ENCODE measurements at places on chromosomes 3 and 15. TPM values are rescaled to one million over a fixed set of nuclear protein-coding genes. Genes with fewer than 3 reads are reported as not detected.

DNA sequence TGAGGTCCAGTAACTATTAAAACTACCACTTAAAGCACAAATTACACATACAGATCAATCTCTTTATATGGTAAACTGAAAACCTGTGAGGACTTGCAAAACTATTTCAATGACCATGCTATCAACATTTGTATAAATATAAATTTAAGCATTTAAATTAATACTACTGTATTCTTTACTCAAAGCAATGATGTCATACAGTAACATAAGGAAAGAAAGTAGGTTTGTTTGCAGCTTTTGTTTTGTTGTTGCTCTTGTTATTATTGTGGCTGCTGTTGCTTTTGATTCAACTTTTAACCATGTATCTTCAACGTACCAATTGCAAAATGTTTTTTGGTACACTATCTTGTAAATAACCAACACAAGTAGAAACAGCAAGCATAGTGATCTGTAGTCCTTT, 22.0 kb downstream of the CBLB start:
- no peak for DNase-seq

GRCh38 chr3:5227812-5228211, 40.3 kb downstream of the EDEM1 start:
- DNase-seq: no peak

DNA sequence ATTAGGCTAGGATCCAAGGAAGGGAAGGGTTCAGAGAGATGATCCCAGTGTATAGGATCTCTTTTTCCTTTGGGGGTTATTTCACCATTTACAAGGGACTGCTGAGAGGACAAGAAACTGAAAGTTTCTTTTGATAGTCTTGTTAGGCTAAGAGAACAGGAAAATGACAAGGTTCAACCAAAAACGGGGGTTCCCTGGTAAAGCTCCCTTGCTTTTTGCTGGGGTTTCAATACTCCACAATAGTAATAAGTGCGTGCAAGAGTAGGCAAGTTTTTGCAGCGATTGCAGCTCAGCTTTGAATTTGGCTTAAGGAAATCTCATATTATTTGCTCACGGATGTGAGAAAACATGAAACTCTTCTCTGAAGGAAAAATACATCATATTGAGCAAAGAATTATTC, 18.8 kb upstream of the SUSD5 start:
- no peak for DNase-seq

DNA sequence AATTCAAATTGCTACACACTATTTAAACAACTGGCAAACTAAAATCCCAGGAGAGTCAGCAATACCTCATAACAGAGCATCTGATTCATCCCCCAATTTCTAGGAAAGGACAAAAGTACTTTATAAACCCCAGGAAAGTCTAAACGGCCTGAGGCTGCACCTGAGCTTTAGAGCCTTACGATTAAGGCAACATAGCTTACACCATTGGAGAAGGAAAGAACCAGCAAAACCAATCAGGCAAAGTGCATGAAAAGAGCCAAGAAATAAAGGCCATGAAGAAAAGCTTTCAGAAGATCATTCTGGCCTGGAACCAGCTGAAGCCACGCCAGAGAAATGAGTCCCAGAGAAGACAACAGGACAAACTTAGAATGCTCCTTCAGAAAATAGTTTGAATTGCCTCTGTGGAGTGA, 48.1 kb downstream of the PTPN9 start:
- no peak for DNase-seq

DNA sequence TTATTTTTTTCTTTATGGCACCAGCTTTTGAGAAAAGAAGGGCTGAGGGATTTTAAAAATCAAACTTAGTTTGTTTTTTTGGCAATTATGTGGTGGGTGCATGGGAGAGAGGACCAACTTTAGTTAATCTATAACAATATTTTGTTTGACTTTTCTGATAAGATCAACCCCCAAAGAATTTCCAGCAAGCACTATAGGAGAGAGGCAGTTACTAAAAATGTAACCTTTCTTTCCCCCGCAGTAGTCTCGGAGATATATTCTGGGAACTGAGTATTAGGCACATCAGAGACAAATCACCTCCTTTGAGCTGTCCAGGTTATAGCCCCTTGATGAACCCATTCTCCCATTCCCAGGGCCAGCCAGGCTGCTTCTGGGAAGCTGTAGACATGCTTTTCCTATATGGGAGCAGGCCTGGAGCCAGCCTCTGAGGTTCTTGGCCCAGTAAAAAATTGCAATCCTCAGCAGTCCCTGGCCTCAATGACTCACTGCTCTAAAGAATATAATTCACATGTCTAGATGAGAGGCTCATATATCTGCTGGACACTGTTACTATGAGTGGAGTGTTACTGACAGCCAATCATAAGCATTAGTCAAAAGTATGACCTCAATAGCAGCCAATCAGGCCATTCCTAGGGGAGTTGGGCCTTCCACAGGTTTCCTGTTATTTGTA, 138.3 kb upstream of the AGBL1 start:
- no peak for DNase-seq

GRCh38 chr3:26989037-26989436, 366.5 kb downstream of the LRRC3B start:
- no peak for DNase-seq

GRCh38 chr3:196517919-196518318, 2.8 kb upstream of the SMCO1 start:
- no peak for DNase-seq

- no peak for DNase-seq
These were observed at the start of gene LRRC15 for GRCh38 chr3:194369522-194370279. LRRC15 (minus strand) TSS chr3:194369743; CDS start chr3:194361043, 8,700 bp downstream.

GRCh38 chr3:114080201-114080600, 23.7 kb downstream of the QTRT2 start:
- no peak for DNase-seq

DNA sequence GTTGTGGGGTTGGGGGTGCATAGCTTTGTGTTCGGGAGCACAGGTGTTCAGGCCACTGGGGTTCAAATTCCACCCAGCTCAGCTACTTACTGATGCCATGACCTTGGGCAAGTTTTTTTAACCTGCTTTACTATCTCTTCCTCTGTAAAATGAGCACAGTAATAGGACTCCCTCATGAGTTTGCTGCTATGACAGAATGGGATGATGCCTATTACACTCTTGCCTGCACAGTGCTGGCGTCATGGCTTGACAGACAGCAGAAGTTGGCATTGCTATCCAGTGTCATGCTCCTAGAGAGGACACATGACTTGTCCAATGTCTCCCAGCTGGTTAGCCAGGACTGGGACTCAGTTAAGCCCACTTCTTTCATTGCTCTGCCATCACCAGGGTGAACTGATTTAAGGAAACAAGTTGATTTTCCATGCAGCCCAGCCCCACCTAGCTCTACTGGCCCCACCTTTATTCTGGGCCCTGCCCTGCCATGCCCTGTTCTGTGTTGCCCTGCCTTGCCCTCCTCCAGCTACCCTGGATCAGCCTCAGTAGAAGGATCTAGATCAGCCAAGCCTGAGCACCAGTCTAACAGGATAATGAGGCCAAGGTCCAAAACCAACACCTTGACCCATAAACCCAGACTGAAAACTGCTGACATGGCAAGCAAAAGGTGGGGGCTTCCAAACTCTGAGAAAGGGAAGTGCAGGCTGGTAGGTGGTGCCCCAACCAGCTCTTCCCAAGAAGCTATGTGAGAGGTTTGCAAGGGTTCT, 155.8 kb upstream of the ATP11B start:
- no peak for DNase-seq

DNA sequence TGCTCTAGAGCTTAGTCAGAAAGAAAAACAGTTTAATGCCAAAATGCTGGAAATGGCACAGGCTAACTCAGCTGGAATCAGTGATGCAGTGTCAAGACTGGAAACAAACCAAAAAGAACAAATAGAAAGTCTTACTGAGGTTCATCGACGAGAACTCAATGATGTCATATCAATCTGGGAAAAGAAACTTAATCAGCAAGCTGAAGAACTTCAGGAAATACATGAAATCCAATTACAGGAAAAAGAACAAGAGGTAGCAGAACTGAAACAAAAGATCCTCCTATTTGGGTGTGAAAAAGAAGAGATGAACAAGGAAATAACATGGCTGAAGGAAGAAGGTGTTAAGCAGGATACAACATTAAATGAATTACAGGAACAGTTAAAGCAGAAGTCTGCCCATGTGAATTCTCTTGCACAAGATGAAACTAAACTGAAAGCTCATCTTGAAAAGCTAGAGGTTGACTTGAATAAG, 150.5 kb upstream of the LRRFIP2 start:
- no peak for DNase-seq

DNA sequence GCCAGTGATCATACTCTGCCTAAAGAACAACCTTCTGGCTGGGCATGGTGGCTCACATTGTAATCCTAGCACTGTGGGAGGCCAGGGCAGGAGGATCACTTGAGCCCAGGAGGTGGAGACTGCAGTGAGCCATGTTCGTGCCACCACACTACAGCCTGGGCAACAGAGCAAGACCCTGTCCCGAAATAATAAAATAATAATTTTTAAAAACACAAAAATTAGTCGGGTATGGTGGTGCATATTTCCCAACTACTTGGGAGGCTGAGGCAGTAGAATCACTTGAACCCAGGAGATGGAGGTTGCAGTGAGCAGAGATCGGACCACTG, 34.5 kb upstream of the ARID3B start:
- no peak for DNase-seq

DNA sequence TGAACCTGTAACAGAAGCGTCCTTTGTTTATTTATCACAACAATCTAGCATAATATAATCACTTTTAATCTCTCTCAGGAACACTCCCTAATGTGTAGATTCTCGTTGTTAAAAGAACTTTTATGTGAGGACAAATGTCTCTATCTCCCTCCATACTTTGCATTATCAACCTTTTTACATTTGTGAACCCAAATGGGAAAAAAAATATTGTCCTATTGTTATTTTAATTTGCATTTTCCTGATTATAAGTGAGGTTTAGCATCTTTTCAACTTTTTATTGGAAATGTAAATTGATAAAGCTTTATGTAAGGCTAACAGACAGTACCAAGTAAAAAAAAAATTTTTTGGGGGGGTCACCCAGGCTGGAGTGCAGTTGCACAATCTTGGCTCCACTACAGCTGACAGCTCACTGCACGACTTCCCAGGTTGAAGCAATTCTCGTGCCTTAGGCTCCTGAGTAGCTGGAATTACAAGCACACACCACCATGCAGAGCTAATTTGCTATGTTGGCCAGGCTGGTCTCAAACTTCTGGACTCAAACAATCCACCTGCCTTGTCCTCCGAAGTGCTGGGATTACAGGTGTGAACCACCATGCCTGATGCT, 33.0 kb upstream of the DENND4A start:
- DNase-seq: no peak

DNA sequence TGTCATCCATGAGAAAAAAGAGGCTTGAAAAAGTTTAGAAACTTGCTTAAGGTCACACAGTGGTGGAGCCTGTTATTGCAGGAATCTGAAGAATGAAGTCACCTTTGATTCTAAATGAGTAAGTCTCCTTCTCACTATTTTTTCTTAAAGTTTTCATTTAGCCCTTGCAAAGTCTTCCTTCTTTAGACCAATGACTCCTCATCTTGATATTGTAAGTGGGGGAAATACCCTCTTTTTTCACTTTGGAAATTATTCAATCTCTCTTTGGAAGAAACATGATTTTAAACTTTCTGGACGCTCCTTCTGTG, 787 bp upstream of the SLMAP start:
- no peak for DNase-seq

DNA sequence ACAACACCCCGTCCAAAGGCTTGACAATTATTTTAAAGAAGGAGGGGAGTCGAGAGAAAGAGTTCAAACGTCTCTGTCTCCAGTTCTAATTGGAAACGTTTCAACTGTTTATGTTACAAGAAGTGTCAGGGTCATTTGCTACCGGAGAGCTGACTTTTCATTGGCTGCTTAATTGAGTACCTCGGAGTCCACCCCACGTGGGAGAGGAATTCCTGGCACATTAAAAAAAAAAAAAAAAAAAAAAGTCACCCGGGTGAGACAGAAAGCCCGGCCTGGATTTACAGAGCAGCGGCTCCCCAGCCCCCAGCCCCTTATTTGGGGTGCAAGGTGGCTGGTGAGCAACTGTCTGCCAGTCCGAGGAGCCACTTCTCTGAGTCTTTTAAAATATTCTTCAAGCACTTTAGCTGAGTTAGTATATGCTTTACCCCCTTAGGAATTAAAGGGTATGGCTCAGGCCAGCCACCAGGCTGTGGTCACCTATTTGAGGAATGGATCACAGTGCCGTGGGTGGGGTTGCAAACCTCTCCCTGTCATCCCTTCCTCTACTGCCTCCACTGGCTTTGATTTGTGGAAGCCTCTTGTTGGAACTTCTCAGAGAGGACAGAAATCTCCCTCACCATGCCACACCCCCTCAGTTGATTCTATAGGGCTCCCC, 3.9 kb upstream of the TLE3 start:
- no peak for DNase-seq

DNA sequence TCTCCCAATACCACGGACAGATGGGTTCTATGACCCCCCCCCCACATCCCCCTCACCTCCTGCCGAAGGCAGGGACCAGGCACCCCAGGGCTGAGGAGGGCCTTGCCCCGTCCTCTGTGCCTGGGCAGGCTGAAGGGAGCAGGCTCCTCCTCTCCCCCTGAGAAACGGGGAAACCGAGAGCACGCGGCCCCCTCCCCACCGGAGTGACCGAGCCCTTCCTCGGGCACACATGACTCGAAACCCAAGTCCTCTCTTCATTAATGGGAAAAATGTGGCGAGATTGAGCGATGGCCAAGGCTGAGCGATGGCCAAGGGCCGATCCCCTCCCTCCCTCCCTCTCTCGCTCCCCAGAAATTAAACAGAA, 7.0 kb downstream of the EPHB3 start:
- no peak for DNase-seq

- DNase-seq: no peak
These were observed 82.8 kb upstream of the HES1 start for GRCh38 chr3:194053136-194053535.

DNA sequence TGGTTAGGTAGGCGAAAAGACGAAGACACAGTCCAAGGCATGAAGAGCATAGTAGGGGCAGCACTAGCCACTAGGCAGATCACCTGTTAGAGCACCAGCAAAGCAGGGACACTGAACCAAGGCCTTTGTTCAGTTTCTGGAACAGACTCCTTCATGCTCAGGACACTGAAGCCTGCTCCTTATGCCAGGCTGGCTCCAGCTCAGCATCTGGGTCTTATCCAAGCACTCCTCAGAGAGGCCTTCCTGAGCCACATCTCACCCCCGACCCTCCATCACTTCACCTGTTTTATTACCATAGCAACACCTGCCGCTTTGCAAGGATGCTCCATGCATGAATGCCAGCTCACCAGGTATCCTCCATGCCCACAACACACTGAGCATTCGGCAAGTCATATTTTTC, 206.3 kb upstream of the CHRNA7 start:
- DNase-seq: no peak

DNA sequence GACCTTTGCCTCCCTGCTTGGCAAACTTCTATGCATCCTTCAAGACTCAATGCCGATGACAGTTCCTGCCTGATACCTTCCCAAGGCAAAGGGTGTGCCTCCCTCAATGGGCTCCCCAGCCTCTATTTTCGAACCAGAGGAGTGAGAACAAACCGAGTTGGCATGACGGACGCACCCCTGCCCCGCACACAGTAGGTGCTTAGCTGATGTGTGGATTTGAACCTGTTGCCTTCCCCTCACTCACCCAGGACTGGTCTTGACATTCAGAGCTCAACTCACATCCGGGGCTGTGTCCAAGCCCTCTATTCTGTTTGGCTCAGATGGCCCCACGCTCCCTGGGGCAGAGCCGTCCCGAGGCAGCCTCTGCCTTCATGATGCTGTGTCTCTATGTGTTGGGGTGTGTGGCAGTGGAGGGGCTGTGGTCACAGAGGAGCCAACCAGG, 52.2 kb upstream of the SLC6A11 start:
- DNase-seq: no peak

- no peak for DNase-seq
These were observed 379.8 kb downstream of the VPS13C start for GRCh38 chr15:61680260-61681037.

BTLA gene
- total RNA-seq: 25.5 TPM

MGLL gene
- total RNA-seq: 0.29 TPM

CEMIP gene
- not detected for total RNA-seq

FAH gene
- 70.6 TPM for total RNA-seq

ITIH3 gene
- total RNA-seq: not detected
